Activated T-cell treated with anti-CD3 and anti-CD28 coated beads for 48 hours (primary cell): ENCODE measurements at places on chromosomes 6 and 20.

GRCh38 chr20:25533920-25534700 lies 51.2 kb downstream of the NINL start:
- DNase-seq = no peak

- no peak for DNase-seq
These were observed 44.3 kb downstream of the HDGFL1 start for GRCh38 chr6:22613695-22614094.

DNA sequence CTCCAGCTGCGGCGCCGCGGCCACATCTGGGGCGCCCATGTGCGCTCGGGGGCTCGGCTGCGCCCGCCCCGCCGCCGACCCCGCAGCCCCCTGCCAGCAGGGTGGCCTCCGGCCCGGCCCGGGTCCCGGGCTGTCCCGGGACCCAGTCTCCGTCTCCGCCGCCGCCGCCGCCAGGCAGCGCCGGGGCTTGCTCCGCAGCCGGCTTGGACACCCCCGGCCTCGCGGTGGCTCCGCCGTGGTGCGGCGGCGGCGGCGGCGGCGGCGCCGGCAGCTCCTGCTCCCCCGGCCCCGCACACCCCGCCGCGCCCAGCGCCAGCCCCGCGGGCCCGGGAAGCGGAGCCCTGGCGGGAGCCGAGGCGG lies 219 bp downstream of the ISM1 start:
- no peak for DNase-seq

DNA sequence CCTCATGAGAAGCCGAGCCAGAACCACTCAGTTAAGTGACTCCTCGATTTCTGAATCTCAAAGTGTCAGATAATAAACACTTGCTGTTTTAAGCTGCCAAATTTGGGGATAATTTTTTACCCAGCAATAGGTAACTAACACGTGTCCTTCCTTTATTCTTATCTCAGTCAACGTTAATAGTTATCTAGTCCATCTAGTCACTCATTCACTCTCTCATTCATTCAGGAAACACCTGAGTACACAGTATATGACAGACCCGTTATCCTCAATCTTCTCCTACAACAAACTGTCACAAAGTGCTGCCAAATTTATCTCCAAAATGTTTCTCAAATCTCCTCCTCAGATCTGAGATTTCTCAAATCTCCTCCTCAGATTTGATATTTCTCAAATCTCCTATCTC lies 13.1 kb downstream of the FAM184A start:
- no peak for DNase-seq

GRCh38 chr20:41344477-41344876 lies 3.9 kb downstream of the LPIN3 start:
- no peak for DNase-seq
